KG1 (cell line): ENCODE measurements at places on chromosomes 4 and X.
A peak's percentile ranks its signal among the peaks of the same experiment; 100 is the strongest.

DNA sequence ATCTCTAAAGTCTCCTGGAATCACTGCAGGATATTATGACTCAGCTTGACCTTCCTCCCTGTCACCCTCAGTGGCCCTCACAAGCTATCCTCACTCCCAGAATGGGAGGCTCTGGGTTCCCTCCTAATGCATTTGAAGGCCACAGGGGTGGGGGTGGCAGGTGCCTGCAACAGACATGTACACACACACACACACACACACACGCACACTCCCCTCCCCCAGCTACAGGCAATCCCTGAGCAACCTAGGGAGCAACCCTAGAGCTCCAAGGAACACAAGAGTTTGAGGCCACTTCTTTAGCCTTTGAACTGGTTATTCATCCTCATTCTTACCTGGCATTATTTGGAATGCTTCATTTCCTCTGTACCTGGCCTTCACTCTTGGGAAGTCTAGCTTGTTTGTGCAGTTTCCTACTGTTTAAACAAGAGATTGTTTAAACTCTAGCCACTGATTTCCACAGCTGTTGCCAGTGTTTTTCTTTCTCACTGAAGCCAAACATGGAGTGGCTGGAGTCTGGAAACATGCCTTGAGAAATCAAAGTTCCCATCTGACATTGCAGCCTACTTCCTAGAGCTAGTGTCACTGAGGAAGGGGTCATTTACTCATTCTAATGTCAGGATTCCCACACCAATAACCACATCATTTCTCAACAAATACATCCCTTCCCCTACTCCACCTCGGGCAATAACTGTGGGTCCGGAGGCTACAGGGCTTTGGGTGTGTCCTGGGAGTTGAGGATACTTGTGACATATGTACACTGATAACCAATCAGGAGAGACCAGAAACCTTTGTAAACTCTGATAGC is 37.7 kb downstream of the MAOA start:
- no peak for DNase-seq

- no peak for DNase-seq
Measured at GRCh38 chrX:98795636-98796035, 1614.4 kb downstream of the PCDH19 start.

DNA sequence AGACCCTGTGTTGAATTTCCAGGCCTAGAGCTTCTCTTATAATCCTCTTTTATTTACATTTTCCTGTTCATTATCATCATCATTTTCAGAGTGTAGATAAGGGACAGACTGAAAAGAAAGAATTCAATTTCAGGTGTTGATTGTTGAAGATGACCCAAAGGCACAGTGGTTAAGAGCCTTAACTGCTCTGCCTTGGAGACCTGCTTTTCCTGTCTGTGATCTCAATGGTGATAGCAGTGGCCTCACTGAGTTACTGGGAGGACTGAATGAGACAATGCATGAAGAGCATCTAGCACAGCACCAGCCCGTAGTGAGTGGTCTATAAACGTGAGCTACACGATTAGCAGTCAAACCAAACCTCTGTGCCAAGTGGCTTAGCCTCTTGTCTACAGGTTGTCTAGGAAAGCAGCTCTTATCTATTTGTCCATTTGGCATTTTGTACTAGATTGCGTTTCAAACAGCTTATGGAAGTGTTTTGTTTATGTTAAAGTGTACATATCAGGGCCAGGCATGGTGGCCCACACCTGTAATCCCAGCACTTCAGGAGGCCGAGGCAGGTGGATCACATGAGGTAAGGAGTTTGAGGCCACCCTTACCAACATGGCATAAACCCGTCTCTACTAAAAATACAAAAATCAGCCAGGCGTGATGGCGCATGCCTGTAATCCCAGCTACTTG is 41.5 kb downstream of the SETD7 start:
- DNase-seq, result no peak

DNA sequence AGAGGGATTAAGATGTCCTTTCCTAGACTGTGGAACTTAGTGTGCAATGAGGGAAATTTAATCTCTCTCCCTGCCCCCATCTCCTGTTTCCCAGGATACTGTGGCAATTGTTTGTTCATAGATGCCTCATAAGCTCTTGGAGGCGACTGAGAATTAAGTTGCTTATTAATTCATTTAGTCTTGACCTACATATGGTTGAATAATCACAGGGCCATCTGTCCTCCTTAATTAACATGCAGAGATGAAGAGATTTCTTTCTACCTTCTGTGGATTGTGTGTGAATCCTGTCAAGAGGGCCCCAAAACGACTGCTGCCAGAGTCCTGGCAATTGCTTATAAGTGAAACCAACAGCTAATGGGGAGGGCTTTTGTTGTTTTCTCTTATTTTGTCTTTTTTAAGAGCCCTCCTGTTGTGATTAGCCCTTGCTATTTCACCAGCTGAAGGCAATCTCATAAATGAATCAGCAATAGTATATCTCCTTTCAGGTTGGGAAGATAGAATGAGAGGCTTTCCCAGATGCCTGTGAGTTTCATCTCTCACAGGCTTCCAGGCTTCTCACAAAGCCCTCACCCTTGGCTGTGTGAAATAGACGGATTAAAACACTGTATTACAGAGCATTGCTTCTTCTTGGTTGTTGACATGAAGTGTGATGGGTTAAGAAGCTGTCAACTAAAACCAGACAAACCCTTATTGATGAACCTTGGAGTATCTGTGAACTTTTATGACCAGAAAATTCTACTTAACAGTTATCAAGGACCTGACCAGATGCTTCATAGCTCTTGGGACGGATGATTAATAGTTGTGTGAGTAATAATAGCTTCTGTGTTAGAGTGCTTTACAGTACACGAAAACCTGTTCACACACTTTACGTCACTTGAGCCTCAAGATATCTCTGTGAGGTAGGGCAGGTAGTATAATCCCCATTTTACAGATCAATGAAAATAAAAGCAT is 58.5 kb downstream of the PGRMC2 start:
- no peak for DNase-seq

- peak; percentile 16 for DNase-seq
Measured at GRCh38 chr4:26873391-26874026, 12.9 kb downstream of the STIM2 start.

DNA sequence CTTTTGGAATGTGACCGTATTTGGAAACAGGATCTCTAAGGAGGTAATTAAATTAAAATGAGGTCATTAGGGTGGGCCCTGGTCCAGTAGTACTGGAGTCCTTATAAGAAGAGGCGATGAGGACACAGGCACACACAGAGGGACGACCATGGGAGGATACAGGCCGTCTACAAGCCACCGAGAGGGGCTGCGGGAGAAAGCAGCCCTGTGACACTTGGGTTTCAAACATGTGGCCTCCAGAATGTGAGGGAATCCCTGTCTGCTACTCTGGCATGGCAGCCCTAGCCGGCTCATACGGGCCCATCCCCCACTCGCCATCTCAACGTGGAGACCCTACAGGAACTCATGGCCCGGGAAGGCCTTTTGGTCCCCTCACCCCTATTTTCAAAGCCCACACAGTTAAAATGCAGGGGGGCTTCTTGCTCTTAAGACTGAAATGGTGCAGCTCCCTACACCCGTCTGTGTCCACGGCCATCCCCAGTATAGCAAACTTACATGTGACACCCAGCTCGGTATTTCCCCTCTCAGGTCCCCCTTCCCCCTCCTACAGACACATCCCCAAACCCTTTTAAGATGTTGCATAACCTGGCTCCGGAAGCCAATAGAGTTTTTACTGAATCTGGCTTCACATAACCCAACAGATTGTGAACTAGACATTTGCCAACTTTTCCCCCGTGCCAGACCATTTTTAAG is 124.1 kb upstream of the TBL1X start:
- DNase-seq, result peak; percentile 24

DNA sequence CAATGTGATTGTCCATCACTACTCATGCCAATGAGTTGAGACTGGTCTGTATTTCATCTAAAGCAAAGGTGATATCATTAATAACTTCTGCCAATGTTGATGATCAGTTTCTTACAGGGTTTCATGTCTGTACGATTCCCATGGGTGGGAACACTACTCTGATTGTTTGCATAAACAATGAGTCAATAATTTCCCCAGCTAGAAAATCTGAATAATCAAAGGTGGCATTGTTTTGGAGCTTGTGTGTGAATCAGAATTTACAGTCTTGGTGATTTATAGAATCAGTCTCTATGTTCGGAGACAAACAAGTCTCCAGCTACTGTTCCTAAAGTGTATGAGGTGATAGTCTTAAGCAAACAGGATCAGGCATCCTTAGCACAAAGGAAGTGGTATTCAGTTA is 35.5 kb upstream of the PARM1 start:
- DNase-seq, result no peak

DNA sequence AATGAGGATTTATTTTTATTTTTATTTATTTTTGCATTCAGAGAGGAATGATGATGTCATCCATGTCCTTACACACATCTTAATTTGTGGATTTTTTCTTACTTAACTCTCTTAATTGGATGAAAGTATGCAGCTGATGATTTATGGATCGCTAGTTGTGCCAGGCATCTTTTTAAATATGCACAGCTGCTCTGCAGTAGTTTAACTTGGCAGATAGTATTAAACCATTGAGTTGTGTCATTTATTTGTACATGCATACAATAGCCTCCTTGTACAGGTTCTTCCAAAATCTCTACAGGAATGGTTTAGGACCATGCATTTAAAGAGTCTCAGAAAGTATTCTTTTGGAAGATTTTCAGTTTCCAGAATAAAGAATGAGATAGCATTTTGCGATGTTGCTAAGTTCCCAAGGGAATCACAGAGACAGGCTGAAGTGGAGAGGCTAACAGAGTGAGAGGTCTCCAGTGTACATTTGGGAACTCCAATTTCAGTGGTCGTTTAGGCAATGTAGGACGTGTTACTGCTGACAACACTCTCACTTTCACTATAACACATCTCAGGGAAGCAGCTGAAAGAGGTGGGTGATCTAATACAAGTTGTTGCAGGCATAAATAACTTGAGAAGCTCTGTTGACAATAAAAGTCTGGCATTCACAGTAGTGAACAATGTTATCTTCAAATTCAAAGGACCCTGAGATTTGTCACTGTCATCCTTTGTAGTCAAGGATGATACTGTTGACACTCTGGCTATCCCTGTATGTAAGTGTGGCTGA is 49.9 kb upstream of the SCRG1 start:
- no peak for DNase-seq

GRCh38 chr4:75715105-75715799 is 9.1 kb upstream of the USO1 start:
- no peak for DNase-seq

DNA sequence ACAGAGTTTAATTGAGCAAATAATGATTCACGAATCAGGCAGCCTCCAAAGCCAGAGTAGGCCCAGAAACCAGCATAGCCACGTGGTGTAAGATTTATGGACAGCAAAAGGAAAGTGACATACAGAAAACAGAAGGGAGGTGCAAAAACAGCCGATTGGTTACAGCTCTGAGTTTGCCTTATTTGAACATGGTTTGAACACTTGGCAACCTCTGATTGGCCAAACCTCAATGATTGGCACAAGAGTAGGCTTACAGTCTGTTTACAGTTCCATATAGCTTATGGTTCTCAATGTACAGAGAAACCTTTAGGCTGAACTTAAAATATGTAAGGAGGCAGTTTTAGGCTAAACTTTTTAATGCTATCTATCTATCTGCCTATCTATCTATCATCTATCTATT is 394.8 kb downstream of the CFAP47 start:
- DNase-seq, result no peak

GRCh38 chr4:121339307-121339706 is 41.5 kb downstream of the QRFPR start:
- DNase-seq, result no peak

- peak; percentile 1 for DNase-seq
Measured at GRCh38 chrX:138745196-138745595, 33.7 kb upstream of the FGF13 start.

DNA sequence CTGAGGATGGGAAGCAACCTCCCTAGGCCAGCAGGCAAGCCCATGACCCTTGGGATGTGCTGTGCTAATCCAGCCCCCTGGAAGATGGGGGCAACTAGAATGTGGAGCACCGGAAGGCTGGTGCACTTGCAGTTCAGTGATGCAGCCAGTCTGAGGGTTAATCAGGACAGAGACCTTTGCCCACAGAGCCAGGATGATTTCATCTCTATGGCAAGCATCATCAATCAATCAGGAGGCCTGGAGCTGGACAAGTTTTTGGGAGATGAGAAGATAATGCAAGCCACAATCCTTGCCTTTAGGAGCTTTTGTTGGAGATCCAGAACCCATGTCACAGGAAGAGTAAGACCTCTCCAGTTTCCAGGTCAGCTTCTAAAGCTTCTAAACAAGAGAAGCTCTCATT is 15.4 kb upstream of the MSN start:
- no peak for DNase-seq

DNA sequence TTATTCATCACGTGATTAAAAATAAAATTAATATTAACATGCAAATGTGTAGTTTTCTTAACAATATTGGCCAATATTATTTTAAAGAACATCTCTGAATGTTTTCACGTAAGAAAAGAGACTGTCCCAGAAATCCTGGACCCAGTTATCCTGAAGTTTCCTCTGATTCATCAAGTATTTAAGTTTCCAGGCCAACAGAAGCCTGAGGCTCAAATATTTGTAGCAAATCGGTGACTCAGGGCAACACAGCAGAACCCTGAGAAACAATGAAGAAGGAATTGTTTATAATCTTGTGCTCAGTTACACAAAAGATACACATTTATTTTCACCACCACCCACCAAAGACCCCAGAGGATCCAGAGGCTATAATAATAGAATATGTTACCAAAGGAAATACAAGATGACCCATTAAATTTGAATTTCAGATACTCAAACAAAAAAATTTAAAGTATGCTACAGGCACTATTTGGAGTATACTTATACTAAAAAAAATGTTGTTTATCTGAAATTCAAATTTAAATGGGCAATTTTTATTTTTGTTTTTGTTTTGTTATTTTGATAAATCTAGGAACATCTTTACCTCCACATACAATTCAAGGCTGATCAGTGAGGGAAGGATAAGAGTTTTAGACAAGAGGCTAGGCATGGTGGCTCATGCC is 33.9 kb upstream of the SLC7A11 start:
- DNase-seq, result no peak

- no peak for DNase-seq
Measured at GRCh38 chrX:17470136-17470535, 95.1 kb downstream of the NHS start.

DNA sequence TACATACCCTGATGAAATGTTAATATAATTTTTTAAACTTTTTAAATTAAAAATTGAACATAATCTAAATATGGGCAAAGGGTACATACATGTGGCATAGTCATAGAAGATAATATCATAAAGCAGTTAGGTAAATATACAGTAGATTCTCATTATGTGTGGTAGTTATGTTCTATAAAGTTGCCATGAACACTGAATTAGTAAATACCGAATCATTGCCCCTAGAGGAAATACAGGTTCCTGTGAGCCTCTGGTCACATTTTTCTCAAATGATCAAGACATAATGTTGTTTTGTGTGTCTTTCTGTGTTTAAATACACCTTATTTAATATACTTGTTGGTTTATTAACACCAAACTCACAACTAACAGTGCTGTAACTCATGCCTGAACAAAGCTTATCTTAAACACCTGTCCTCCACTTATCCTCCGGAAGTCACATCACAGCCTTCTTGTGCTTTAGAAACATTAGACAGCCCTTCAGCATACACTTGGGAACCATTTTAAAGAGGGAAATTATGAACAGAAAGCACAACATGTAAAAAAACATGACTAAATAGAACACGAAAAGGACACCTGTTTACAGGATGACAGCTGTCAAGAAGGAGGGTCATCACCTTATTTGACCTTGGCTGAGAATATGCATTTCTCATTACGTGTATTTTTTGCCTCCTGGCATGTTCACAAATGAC is 169.4 kb upstream of the NAP1L5 start:
- DNase-seq, result no peak
